ELF-1 (cell line): ENCODE measurements at places on chromosomes 16 and 17.

DNA sequence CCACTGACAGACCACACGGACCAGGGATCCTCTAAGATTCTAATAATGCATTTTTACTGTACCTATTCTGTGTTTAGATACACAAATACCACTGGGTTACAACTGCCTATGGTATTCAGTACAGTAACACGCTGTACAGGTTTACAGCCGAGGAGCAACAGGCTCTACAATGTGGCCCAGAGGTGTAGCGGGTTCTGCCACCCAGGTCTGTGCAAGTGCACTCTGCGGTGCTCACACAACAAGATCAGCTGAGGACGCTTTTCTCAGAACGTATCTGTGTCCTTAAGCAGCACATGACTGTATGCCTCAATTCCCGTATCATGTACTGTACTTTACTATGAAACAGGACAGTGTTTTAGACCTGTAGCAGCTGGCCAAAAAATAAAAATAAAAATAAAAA, 6.5 kb downstream of the ZCCHC14 start:
- DNase-seq: no peak

GRCh38 chr16:11752856-11753255, 10.2 kb upstream of the TXNDC11 start:
- no peak for DNase-seq

DNA sequence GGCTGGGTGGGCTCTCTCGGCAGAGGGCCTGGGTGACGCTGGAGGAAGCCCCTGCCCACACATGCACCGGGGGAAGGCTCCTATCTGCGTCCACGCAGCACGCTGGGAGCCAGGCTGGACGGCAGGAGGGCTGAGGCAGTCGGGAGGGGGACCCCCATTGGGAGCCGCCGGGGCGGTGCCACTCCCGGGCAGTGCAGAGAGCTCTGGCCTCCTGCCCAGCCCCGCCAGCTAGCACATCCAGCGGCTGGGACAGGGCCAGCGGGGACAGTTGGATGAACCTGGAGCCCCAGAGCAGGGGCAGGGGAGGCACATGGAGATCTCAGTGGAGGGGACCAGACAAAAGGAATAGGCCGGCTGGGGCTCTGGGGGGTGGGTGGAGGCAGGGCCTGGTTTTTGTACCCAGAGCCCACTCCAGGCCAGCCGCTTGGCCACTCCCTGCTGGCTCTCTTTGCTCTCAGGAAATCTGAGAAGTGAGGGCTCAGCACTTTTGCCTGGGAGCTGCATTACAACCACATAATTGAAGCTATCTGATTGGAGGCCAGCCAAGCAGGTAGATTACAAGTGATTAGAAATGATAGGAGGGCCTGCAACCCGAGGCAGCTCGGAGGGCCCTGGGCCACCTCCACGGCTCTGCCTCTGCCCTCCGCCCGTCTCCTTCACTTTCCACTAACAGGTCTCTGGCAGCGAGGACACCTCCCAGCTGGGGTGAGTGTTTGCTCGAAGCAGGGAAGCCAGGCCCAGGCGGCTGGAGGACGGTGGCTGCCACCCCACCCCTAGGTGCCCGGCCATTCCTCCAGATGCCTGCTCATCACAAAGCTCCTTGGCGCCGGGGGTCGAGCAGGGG, 40.1 kb downstream of the ENGASE start:
- peak; percentile 41 for DNase-seq

DNA sequence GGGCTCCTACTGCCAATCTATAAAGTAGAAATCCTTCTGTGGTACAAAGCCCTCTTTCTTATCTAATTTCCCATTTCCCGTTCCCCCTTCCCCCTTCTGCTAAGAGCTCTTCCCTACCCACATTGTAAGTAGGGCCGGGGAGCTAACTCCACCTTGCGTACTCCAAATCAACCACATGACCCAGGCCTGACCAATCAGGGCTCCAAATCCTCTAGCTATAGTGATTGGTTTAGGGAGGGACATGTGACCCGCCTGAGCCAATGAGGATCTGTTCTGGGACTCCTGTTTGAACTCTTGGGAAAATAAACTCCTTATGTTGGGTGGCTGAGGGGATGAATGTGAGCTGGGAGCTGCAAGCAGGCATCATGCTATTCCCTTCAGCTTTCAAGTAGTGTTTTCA, 40.9 kb upstream of the MEOX1 start:
- peak; percentile 62 for DNase-seq

GRCh38 chr16:19363740-19364139, 53.9 kb upstream of the TMC5 start:
- DNase-seq: no peak

- no peak for DNase-seq
These were observed 25.8 kb upstream of the GINS3 start for GRCh38 chr16:58366247-58367031.

DNA sequence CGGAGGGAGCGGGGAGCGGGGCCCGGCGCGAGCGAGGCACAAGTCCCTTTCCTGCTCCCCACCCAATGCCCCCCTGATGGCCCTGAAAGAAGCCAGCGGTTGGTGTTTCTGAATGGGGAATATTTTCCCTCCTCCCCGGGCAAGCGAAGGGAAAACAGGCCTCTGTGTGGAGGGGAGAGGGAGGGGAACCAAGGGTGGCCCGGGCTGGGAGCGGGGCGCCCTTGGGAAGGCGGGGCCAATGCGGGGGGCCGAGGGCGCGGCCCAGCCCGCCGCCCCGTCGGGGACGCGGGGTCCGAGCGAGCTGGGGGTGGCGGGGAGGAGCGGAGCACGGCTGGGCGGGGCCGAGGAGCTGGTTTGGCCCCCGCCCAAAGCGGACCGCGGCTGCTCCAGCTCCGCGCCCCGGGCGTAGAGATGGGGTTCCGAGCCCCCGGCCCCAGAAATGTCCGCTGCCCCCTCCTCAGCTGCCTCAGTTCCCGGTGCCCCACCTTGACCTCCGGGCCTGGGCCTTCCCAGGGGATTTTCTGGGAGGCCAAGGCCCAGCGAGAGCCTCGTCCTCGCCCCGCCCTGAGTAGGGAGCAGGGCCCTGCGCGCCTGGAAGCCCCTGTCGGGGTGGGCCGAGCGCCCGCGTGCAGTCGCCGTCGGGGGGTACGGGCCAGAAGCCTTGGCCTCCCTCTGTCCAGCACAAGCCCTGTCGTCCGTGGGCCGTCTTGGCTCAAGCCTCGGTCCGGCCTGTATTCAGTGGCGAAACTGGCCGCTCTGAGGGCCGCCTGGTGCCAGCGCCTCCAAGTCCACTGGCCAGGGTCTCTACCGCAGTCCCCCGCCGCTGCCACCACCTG, 3.9 kb upstream of the HEXIM1 start:
- peak; percentile 25 for DNase-seq

DNA sequence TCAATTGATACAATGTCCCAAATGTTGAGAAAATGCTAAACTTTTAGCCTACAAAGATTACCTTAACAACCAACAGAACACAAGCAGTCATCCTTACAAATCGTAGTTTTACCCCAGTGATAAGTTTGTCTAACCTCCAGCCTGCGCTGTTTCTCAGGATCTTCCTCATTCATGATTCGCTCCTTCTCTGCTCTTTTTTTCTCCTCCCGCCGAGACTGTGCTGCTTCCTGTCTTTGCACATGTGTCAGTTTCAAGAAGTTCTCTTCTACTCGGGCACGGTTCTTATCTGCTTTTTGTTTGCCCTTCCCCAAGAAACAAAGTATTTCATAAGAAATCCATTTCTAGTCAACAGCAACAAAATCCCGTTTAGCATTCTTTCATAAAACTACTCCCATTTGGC, 10.2 kb upstream of the STRADA start:
- no peak for DNase-seq

DNA sequence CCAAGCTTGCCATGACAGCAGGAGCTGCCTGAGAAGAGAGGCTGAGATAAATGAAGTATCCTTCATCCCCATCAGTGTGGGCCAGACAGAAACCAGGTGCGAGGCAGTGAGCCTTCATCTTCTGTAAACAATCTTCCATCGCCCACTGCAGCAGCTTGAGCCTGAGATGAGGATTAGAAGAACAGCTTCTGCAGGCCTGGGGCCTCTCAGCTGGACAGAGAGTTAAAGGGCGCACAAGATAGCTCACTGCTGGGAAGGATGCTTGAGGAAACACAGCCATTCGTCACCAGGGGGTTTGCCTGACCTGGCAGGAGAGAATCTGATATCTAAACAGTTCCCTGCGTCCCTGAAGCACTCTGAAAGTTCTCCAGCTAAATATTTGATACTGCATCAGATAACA, 27.1 kb downstream of the HOXB1 start:
- peak; percentile 91 for DNase-seq

DNA sequence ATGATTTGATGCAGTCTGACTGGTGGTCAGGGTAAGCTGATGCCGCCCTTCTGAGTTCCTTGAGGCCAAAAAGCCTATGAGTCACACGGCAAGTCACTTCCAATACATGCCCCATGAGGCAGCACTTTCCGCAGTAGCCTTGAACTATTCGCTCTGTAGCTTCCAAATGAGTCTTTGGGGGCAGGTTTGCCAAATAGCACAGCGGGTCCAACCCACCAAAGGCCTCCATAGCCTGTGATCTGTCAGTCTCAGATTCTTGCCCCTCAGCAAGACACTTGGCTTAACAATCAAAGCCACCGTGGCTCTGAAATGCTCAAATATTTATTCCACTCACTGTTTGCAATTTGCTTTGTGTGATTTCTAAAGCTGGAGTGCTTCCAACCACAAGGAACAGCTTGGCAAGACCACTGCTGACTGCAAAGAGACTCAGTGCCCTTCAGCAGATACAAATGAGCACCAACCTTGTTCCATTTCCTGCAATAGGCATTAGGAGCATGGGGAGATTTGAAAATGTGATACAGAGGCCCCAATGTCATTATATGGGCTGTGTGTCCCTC, 45.4 kb downstream of the CLEC19A start:
- peak; percentile 42 for DNase-seq

DNA sequence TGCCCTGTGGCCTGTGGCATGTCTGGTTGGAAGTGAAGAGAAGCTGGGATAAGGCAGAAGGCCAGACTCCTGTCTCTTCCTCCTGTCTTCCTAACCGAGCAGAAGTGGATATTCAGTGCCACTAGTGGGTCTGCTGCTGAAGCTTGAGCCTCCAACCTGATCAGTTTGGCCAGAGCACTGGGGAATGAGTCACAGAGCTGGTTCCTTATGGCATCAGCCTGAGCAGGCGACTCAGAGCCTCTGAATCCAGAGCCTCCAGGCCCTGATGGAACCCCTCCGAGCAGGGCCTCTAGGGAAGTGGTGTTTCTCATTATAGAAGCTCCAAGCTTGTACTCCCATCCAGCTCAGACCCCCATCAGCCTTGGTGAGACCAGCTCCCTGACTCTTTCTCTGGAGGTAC, 2.0 kb downstream of the WSCD1 start:
- DNase-seq: no peak

GRCh38 chr16:15574614-15574948, 68.4 kb downstream of the MARF1 start:
- DNase-seq: no peak

- DNase-seq: no peak
These were observed 20.7 kb downstream of the TMEM235 start for GRCh38 chr17:78252111-78252634.

DNA sequence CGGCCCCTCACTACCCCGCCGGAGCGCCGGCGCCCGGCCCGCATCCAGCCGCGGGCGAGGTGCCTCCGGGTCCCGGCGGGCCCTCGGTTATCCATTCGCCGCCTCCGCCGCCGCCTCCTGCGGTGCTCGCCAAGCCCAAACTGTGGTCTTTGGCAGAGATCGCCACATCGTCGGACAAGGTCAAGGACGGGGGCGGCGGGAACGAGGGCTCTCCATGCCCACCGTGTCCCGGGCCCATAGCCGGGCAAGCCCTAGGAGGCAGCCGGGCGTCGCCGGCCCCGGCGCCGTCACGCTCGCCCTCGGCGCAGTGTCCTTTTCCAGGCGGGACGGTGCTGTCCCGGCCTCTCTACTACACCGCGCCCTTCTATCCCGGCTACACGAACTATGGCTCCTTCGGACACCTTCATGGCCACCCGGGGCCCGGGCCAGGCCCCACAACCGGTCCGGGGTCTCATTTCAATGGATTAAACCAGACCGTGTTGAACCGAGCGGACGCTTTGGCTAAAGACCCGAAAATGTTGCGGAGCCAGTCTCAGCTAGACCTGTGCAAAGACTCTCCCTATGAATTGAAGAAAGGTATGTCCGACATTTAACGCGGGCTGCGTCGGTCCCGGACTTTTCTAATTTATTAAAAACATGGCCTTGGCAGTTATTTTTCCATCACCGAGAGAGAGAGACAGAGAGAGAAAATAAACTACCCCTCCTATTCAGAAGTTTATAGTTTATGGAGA, 2.8 kb downstream of the IRX5 start:
- DNase-seq: peak; percentile 46

DNA sequence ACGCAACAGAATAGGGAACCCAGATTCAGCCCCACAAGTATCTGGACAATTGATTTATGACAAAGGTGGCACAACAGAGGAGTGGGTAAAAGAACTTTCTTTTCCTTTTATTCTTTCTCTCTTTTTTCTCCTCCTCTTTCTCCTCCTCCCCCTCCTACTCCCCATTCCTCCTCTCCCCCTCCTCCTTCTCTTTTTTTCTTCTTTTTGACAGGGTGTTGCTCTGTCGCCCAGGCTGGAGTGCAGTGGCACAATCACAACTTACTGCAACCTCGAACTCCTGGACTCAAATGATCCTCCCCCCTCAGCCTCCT, 16.1 kb downstream of the GNGT2 start:
- no peak for DNase-seq

DNA sequence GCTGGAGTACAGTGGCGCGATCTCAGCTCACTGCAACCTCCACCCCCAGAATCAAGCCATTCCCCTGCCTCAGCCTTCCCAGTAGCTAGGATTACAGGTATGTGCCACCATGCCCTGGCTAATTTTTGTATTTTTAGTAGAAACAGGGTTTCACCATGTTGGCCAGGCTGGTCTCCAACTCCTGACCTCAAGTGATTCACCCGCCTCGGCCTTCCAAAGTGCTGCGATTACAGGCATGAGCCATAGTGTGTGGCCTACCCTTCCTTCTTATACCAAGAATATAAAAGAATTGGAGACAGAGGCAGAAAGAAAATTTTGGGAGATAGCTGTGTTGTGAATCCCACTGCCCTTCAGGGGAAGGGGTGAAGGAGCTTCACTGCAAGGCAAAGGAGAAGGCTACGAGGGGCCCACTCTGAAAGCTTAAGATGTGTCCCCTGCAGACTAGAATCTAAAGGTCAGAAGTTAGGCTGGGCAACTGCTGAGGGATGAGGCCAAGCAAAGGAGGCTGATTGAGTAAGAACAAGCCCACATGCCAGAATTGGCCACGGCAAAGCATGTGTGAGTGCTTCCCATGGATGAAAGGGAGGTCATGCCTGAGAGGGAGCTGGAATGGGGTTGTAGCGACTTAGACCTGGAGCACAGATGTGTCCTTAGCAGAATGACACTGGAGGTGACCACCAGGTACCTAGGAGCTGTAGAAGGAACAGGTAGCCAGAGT, 8.4 kb upstream of the CRYBA1 start:
- no peak for DNase-seq

DNA sequence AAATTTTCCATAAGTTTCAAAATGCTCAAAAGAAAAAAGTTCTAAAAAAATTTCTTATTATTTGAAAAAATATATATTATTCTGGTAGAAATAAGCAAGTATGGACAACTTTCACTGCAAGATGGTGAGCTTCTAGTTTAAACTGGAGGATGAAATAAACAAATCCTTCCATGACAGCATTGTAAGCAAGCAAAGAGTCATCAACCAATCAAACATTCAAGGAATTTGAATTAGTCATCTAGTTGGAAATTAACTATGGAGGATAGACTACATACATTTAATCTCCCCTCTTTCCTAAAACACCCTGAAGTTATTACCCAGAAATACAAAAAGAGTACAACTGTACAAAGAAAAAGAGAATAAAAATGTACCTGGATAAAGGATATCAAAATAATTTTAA, 51.0 kb upstream of the IRX5 start:
- no peak for DNase-seq

- DNase-seq: no peak
These were observed 41.1 kb downstream of the NDEL1 start for GRCh38 chr17:8476741-8477140.

- no peak for DNase-seq
These were observed 900.0 kb upstream of the GOT2 start for GRCh38 chr16:59634004-59634579.

- DNase-seq: no peak
These were observed 94.3 kb downstream of the MAP2K6 start for GRCh38 chr17:69508814-69509213.
